Left colon (tissue), 2 donors: ENCODE measurements at places on chromosomes 1 and 21.

DNA sequence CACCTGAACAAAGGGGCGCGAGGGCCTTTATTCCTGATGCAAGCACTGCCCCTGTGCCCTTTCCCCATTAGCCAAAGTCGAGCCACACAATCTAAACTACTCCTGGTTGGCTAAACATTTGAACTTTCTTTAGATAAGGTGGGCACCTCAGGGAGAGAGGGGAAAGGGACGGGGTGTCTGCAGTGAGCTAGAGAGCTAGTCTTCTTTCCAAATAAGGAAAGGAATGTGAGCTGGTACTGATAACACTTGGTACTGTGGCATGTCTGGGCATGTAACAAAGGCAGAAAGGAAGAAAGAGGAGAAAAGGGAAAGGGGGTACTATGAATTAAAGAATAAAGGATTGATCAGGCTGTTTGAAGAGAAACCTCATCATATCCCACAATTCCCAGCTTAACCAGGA, 62.8 kb downstream of the OVGP1 start:
- no peak for DNase-seq

DNA sequence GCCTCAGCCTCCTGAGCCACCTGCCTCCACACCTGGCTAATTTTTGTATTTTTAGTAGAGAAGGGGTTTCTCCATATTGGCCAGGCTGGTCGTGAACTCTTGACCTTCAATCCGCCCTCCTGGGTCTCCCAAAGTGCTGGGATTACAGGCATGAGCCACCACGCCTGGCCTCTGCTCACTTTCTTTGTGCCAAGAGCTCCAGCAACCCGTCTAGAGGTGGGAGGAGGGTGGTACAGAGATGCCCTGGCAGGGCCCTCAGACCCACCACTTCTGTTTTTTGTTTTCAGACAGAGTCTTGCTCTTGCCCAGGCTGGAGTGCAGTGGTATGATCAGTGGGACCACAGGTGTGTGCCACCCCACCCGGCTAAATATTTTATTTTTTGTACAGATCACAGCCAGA, 6.9 kb upstream of the SYNC start:
- DNase-seq: no peak

GRCh38 chr21:38399103-38399502, 99.2 kb downstream of the ERG start:
- no peak for DNase-seq

- no peak for DNase-seq
Measured at GRCh38 chr1:246459221-246459620, 47.9 kb downstream of the SMYD3 start.
